ENCODE measurements at places on chromosomes 7 and 10. TPM values are rescaled to one million over a fixed set of nuclear protein-coding genes. Genes with fewer than 3 reads are reported as not detected.

Gene ZNF853
- polyA plus RNA-seq = 14.5 TPM

Gene MAT1A
- polyA plus RNA-seq = 1.3 TPM

Gene NXPH1
- 0.12 TPM for polyA plus RNA-seq

Gene TBX20
- polyA plus RNA-seq = not detected

Gene IFIT1
- 23.7 TPM for polyA plus RNA-seq

Gene ARHGEF5
- polyA plus RNA-seq = 16.5 TPM

Gene TEX47
- polyA plus RNA-seq = not detected

Gene OR6B1
- 0.03 TPM for polyA plus RNA-seq

Gene TMEM213
- polyA plus RNA-seq = 35.2 TPM

Gene RBM33
- 37.7 TPM for polyA plus RNA-seq

Gene TSPAN33
- 76.8 TPM for polyA plus RNA-seq

Gene GBX1
- polyA plus RNA-seq = not detected

Gene HMX3
- not detected for polyA plus RNA-seq

Gene ZNF117
- polyA plus RNA-seq = 28.8 TPM

DNA sequence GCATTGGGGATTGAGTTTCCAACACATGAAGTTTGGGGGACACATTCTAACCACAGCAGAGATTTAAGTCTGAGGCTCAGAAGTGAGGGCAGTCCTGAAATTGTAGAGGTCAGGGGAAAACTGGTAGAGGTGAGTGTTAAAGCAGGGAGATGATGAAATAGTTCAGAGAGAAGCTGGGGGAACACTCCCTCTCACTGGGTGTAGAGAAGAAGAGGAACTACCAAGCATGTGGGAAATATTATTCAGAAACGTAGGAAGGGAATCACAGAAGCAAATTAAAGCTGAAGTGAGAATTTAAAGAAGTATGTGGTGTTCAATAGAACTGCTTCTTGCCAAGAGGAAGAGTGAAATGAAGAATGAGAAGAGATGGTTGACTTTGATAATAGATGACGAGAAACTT is 121.5 kb upstream of the FAM3C start:
- no peak for DNase-seq

- DNase-seq = no peak
Measured at GRCh38 chr7:20786421-20786778, 286 bp downstream of the SP8 start.

DNA sequence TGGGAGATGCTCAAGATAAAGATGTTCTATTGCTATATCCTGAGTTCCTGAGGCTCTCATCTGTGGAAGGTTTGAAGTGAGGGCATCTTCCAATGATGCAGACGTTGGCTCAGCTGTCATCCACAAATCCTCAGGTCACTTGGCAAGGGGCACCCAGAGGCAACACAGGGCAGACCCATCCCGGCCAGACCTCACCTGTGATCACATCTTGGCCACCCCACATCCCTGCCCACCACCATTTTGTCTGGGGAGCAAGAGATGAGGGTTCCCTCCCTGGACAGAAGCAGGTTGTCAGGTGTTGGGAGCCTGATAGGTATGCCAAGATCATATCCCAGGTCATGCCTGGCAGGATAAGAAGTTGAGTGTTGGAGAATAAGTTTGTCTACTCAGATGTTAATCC is 918.2 kb upstream of the ZNF722 start:
- no peak for DNase-seq

DNA sequence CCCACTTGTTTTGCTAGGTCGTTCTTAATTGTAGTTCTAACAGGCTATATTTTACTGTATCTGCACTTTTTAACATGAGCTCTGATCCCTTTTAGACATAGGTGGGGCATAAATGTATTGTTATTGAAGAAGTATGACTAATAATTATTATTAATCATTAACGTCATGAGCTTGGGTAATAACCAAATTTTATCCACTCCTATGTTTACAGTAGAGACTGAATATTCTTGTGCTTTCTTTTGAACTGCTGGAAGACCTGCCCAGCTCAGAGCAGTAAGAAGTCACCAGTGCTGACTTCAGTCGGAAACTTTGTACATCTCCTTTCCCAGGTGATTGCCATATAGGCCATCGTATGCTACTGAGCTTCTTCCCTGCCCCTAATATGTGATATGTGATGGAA is 18.7 kb downstream of the PKD2L1 start:
- DNase-seq = no peak

DNA sequence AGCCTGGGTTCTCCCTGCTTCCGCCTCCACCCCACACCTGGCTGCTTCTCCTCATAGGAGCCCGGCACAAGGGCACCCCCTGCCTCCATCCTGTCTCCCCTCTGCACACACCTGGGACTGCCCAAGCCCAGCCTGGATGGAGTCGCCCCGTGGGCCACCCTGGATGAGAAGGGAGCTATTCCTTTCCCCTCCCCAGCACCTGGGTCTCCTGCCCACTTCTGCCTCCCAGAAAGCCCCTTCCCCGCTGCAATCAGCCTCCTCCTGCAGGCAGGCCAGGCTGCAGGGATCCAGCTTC is 45.2 kb downstream of the ELFN1 start:
- DNase-seq = no peak

- DNase-seq = no peak
Measured at GRCh38 chr7:155931396-155932085, 119.3 kb upstream of the SHH start.

- no peak for DNase-seq
Measured at GRCh38 chr7:21690705-21691104, 147.9 kb downstream of the DNAH11 start.

- DNase-seq = peak; percentile 26
Measured at GRCh38 chr10:62772186-62772974, 32.1 kb upstream of the ADO start.

DNA sequence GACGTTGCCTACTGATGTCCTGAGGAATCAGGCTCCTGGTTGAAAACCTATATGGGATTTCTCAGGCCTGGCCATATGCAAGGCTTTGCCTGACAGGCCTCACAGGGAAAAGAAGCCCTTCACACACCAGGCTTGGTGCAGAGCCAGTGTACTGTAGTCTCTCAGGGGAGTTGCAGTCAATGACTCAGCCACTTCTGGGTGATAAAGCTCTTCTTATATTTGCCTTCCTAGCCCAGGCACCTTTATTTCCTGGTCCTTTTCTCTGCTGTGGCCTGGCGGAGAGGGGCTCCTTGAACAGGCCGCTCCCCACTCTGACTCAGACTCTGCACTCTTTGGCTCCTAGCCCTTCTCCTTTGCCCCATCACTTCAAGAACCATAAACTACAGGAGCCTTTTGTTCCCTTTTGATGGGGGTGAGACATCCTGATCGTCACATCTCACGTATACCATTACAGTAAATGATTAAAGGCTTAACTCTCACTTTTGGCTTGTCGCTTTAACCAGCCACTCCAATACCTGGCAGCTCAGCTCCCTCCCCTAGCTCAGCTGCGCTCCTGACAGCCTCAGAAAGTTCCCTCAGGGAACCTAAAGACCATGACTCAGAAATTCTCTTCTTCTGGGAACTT is 33.5 kb downstream of the DPY19L1 start:
- no peak for DNase-seq

- DNase-seq = no peak
Measured at GRCh38 chr10:80131499-80131901, 1.0 kb upstream of the PLAC9 start.

DNA sequence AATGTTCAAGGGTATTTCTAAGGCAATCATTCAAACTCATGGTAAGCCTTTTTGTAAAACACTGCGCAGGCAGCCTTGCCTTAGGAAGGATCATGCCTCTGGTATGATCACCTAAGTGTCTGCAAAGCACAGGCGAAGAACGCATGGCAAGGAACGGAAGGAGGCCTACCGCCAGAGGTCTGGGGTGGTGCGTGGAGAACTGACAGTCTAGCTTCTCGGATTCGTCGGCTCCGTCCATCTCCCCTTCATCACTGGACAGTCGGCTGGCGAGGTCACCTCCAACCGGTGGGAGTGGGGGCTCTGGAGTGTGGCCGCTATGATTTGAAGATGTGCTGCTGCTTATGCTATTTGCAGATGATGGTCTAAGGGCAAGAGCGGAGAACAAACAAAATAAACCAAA is 42.6 kb upstream of the EFCAB10 start:
- DNase-seq = no peak

DNA sequence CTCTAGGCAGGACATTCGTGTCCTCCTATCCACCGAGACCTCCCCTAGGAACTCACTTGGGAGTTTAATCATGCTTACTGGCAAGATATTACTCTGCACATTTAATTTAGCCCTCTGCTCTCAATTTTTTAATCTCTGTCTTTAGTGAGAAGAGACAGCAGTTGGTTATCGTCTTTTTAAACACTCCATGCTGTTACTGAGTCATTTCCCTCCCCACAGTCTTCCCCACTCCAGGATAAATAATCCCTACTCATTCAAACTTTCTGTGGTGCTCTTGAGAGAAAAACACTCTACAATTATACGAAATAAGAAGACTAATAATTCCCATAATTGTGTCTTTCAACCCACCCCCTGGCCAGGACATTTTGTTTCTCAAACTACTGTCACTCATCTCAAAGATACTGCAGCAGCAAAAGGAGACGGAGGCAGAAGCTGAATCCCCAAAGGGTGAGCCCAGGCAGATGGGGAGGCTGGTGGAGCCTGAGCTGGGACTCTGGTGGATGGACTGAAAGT is 84.2 kb downstream of the ANK3 start:
- DNase-seq = no peak

DNA sequence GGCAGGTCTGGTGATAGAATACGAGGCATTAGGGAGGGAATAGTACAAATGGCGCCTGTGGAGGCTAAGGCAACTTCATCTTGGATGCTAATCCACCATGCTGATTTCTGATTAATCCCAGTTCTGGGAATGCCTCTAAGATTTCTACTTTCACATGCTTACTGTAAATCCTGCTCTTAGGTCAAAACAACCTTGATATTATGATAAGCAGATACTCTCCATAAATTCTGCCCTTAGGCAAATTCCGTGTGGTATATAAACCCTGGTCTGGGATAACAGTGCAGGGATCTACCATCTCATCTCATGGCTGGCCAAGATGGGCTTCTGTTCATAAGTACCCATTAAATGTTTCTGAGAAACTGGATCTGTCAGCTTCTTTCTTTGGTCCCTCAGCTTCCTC is 11.4 kb upstream of the NEUROG3 start:
- DNase-seq = no peak

- DNase-seq = no peak
Measured at GRCh38 chr10:76628801-76629200, 1008.8 kb downstream of the KCNMA1 start.

- no peak for DNase-seq
Measured at GRCh38 chr10:58776568-58777318, 264.1 kb downstream of the BICC1 start.

GRCh38 chr7:113775401-113775800 is 143.4 kb downstream of the PPP1R3A start:
- no peak for DNase-seq

DNA sequence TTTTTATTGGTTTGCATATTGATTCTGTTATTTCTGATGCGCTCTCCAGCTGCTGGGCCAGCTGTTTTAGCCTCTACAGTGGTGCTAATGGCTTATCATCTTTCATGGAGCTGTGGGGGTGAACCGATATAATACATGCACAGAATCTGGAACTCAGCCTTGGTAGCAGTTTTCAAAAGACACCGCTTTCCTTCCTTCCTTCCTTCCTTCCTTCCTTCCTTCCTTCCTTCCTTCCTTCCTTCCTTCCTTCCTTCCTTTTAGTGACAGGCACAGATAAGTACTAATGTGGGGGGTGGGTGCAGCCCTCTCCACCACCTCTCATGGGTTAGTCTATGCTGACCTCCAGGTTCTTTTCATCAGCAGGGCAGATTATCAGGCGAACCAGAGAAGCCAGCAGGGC is 31.9 kb upstream of the C10orf53 start:
- no peak for DNase-seq

DNA sequence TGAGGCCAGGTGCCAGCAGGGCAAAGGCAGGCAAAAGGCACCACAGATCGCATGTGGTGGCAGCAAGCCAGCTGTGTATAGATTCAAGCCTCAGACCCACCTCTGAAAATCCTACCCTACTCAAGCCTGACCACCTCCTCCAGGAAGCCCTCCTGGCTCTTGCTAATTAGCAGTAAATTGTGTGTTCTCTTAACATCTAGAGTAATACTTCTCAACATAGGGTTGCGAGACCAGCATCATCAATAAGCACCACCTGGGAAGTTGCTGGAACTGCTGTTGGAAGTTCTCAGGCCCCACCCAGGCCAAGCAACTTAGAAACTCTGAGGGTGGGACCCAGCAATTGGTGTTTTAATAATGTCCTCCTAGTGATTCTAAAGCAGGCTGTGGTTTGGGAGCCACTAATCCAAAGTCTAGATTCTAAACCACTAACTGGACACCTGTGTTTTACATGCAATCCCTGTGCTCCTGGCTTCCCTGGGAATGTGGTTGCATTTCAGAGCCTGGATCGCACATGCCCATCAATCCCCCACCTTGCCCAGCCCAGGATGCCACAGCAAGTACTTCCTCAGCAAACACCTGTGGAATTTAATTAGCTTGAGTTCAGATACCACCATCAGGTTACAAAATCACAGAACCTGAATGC is 46.2 kb downstream of the KCNMA1 start:
- DNase-seq = no peak

GRCh38 chr10:54665095-54665494 is 135.9 kb downstream of the PCDH15 start:
- no peak for DNase-seq

GRCh38 chr10:4867520-4868356 is 41.7 kb downstream of the AKR1E2 start:
- no peak for DNase-seq

- DNase-seq = no peak
Measured at GRCh38 chr7:31647511-31647910, 39.5 kb upstream of the PPP1R17 start.

DNA sequence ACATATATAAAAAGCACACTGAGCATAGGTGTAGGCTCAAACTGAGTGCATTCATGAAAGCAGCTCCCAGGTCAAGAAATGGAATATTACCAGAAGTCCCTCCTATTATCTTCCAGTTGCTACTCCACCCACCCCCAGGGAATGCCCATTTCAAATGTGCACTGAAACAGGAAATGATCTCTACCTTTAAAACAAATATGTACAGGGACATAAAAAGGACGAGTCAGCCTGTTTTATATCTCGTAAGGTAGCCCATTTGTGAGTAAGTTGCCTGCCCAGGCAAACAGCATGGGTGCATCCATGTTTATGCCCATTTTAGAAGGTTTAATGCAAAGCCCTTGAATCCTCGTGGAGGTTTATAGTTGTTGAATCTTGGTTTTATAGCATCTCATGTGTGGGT is 10.4 kb downstream of the FFAR4 start:
- DNase-seq = no peak

- DNase-seq = no peak
Measured at GRCh38 chr7:41189866-41190265, 513.0 kb downstream of the INHBA start.

Data from renal cortex interstitium (tissue), 15 donors.